ENCODE measurements at places on chromosomes 4 and X.

- ATAC-seq = no peak
These were observed 30.3 kb downstream of the CCNI start for GRCh38 chr4:77045490-77045889.

GRCh38 chr4:103853627-103854026 lies 133.8 kb upstream of the TACR3 start:
- no peak for ATAC-seq

- ATAC-seq = no peak
These were observed 557.0 kb upstream of the GALNTL6 start for GRCh38 chr4:171256223-171256622.

GRCh38 chrX:135345107-135345589 lies 35.9 kb downstream of the ETDC start:
- ATAC-seq = no peak

GRCh38 chr4:4872314-4872903 lies 12.9 kb downstream of the MSX1 start:
- ATAC-seq = no peak

DNA sequence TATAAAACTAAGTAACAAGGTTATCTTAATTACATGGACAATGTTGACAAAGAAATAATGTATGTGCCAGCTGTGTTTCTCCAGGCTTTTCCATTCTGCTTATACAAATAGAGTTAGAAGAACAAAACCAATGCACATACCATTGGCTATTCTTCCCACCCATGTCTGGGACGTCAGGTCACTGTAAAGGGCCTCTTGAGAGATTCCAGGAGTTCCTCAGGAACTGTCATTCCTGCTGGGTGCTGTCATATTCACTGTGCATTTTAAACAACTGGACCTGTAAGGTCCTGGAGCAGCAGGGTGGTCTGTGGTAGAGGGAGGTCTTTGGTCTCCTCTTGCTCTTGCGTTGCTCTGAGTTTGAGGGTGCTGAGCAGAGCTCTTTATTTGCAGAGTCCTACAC lies 74.6 kb upstream of the AP1S2 start:
- ATAC-seq = no peak

DNA sequence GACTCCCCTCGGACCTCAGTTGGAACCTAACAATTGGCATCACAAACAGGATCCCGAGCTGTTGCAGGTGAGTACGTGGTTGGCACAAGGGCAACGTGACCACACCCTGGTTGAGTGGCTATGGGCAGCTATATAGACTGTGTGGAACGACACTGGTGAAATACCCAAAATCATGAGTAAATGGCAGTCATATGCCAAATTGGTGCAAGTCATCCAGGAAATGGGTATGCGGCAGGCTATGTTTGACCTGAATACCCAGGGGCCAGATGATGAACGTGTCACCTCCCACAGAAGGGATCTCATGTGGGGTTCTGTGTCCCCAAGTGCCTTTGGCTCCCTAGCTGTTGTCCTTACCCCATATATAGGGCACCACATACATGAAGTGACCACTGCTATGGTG lies 53.2 kb upstream of the CCDC149 start:
- no peak for ATAC-seq

DNA sequence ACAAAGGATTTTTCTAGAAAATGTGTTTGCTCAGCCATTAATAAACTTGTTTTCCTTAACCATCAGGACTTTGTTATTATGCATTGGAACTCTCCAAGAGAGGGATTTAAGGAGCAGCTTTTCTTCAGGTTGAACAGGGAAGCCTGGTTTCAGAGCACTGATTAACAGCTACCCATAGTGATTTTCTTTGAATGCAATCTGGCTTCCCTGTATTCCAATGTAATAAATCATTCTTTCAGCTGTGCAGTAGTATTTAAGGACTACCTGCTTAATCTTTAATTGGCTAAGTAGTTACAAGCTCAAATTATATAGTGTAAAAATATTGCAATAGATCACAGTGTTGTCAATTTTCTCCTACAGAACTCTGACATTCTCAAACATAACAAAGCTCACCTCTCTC lies 77.5 kb downstream of the TMEM156 start:
- no peak for ATAC-seq

DNA sequence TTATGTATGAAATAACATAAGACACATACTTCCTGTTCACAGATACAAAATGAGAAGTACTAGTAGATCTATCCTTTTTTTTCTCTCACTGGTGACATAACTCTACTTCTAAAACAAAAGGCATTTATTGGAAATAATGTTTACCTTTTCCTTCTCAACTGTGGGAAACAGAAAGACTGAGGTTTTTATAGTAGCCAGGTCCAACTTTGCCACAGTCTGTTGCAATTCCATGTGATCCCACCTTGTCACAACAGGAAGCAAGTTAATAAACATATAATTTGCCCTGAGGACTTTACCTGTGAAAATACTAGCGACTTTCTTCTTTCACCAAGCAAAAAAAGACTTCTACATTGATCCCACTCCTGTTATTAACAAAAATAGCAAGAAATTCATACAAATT lies 475.8 kb downstream of the PDGFC start:
- ATAC-seq = no peak

DNA sequence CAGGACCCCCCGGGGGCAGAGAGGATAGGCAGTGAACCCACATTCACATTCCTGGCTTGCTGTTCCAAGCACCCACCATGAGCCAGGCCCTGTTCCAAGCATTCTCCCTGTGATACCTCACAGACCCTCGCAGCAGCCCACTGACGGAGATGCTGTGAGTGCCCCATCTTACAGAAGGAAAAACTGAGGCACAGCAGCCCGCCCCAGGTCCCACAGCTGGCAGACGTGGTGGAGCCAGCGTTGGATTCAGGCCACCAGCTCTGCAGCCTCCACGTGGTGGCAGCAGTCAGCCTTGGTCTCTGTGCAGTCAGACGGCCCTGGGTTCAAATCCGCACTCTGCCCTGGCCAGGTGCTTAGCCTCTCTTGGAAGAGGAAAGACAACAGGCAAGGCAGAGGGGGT lies 16.8 kb downstream of the MAN2B2 start:
- no peak for ATAC-seq

GRCh38 chrX:13078739-13079444 lies 34.5 kb upstream of the FAM9C start:
- ATAC-seq = no peak

DNA sequence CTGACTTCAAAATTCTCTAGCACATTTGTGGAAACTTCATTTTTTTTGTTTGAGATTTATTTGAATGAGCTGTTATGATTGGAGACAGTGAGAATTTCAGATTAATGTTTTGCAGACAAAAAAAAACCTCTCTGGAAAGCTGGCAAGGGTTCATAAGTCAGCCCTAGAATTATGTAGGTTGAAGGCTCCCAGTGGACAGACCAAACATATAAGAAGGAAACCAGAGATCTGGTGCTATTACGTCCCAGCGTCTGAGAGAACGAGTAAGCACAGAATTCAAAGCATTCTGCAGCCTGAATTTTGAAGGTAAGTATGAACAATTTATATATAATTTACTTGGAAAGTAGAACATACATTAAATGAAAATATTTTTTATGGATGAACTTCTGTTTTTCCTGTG lies at the start of gene AGTR2:
AGTR2 (plus strand) TSS at position 234 of the 400 bp plus-strand sequence. CDS start 1,537 bp downstream, outside the sequence.
- no peak for ATAC-seq

- ATAC-seq = no peak
These were observed 81.5 kb downstream of the HUWE1 start for GRCh38 chrX:53605004-53605403.

GRCh38 chr4:164807611-164808010 lies 53.7 kb downstream of the SMIM31 start:
- ATAC-seq = no peak

GRCh38 chr4:68257719-68258118 lies 12.2 kb upstream of the TMPRSS11B start:
- ATAC-seq = no peak

DNA sequence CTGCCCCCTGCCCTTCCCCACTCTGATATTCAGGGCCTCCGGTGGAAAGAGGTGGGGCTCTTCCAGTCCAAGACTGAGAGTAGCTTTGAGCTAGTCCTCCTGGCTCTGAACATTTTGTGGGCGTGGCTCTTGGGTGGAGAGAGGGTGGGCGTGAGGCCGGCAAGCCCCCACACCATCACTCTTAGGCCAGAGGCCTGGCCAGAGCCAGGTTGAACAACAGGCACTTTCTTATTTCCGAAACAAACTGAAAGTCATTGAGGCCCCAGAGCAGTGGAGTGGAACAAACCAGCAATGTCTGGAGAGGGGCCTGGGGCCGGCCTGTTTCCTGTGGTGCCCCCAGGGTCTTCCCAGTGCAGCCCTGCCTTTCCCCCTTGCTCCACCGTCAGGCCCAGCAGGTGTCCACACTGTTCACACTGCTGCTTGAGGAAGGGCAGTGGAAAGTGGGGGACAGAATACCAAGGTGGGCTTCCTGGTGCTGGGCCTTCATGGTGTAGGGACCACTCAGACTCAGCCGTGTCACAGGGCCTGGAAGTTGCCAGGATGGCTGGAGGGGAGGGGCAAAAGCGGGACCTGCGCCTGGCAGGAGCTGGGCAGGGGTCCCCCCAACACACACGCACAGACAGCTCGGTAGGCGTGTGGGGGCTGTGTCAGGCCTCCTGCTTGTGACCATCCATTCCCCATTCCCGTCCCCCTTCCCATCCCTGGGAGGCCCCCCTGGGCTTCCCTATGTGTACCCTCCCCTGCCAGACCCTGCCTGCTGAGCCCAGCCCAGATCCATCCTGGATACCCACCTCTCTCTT lies 2.9 kb downstream of the ADRA2C start:
- no peak for ATAC-seq

GRCh38 chrX:132955690-132956089 lies 2.7 kb downstream of the HS6ST2 start:
- ATAC-seq = no peak

GRCh38 chr4:69321153-69321729 lies 41.0 kb downstream of the UGT2B28 start:
- no peak for ATAC-seq

DNA sequence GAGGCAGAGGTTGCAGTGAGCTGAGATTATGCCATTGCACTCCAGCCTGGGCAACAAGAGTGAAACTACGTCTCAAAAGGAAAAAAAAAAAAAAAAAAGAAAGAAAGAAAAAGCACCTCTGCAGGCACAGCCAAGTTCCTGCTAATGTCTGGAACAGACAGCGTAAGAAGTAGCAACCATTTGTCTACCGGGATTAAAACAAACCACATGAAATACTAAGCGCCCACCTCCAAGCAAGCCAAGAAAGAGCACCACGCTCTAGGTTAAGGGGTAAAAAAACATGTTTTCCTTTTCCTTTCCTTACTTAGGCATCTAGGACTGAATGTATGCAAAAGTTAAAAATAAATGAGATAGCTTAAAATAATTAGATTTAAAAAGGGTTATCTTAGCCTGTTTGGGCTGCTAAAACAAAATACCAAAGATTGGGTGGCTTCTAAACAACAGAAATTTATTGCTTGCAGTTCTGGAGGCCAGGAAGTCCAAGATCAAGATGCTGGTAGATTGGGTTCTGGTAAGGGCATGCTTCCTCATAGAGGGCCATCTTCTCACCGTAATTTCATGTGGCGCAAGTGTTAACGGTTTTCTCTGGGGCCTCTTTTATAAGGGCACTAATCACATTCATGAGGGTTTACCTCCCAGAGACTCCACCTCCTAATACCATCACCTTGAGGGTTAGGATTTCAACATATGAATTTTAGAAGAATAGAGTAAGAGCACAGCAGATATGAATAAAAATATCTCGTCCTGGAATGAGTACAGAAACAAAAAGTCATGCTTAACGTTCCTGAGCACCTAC lies 12.3 kb downstream of the GPC4 start:
- no peak for ATAC-seq

DNA sequence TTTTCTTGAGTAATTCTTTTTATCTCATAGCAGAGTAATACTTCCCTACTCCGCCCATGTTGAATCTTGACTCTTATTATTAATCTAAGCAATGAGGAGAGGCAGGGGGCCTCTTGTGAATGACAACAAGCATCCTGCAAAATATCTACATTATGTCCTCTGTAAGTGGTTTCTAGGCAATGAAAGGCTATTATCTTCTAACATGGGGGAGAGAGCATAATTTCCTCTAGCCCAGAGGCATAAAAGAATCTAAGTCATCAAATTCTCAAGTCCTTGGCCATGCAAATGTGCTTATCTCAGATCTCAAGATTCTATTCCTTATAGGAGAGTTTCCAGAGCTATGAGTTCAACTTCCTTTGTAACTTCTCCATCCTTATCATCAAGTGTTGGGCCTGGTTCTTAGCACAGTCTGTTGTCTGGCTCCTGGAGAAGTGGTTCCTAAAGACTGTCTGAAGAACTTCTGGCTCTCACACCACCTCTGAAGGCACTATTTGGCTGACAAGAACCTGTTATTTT lies 423.1 kb upstream of the INTU start:
- no peak for ATAC-seq

DNA sequence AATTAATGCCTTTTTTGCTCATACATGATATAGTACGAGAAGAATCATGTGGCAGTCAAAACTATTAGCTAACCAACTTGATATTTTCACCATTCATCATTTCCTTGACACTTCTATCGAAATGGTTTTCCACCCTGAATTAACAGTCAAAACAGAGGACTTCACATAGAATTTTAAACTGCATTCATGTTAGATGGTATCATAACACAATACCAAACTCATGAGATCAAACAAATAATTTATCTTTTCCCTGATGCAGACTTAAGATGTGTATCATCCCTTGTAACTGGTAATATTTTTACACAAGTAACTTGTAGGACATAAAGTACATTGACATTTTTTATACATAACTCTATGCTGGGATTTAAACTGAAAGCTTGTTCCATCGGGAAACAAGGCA lies 18.2 kb upstream of the ANTXR2 start:
- no peak for ATAC-seq

GRCh38 chrX:21171181-21171580 lies 203.0 kb upstream of the CNKSR2 start:
- no peak for ATAC-seq

DNA sequence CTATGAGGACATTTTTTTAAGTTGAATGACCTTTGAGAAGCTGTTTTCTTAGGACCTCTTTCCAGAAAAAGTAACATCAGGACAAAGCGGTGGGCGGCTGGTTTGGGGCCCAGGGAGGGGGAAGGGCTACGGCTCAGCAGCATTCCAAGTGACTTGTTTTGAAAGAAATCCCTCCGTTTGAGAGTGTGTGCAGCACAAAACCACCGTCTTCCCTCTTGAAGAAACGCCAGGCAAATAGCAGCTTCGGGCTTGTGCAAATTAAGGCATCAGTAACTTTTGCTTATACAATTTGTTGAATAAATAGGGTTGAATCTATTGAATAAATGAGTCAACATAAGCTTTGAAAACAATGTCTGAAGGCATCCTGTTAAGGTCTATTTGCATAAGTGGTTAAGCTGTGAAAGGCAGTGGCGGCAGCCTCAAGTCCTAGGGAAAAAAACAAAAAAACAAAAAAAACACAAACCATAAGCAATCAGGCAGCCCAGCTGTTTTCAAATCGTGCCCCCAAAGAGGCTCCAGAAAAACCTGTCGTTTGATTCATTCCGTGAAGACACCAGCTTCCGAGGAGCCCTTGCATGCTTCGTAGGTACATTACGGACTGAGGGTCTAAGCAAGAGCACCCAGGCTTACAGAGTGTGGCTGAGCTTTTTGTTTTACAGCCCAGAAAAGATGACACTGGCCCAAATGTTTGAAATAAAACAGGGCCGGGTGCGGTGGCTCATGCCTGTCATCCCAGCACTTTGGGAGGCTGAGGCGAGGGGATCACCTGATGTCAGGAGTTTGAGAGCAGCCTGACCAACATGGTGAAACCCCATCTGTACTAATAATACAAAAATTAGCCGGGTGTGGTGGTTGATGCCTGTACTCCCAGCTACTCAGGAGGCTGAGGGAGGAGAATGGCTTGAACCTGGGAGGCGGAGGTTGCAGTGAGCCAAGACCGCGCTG lies 103.7 kb downstream of the CRLF2 start:
- ATAC-seq = no peak

GRCh38 chrX:122219735-122220134 lies 964.3 kb upstream of the GRIA3 start:
- no peak for ATAC-seq

Data from activated CD4-positive, CD25-positive, alpha-beta regulatory T cell treated with anti-CD3 and anti-CD28 coated beads, Interleukin-2, amount 50 U/mL, for 24 hours (primary cell).